ENCODE measurements at places on chromosomes 6 and 20.
A peak's percentile ranks its signal among the peaks of the same experiment; 100 is the strongest.

DNA sequence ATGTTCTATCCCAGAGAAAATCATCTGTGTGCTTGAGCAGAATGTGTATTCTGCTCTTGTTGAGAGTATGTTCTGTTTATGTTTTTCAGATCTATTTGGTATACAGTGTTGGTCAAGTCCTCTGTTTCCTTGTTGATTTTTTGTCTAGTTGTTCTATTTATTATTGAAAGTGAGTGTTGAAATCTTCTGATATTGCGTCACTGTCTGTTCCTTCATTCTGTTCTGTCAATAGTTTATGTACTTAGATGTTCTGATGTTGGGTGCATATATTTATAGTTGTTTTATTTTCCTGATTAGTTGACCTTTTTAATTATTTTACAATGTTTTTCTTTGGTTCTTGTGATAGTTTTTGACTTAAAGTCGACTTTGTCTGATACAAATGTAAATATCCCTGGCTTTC lies 458.7 kb upstream of the HSF2 start:
- no peaks in the 10 kb centered on the region for H3K36me3 ChIP-seq
- DNase-seq: no peak
- no peak overlapping the region for H3K27ac ChIP-seq
- no peak overlapping the region for H3K4me3 ChIP-seq
- no peaks in the 10 kb centered on the region for H3K4me1 ChIP-seq

- H3K36me3 ChIP-seq: no peaks in the 10 kb centered on the region
- no peak overlapping the region for H3K27ac ChIP-seq
- H3K4me3 ChIP-seq: no peak overlapping the region
- H3K4me1 ChIP-seq: no peaks in the 10 kb centered on the region
- DNase-seq: no peak
- no peaks in the 10 kb centered on the region for H3K27me3 ChIP-seq
Measured at GRCh38 chr20:16220826-16221225, 352.4 kb downstream of the KIF16B start.

GRCh38 chr6:164663634-164664033 lies 645.8 kb downstream of the C6orf118 start:
- no peak overlapping the region for H3K27ac ChIP-seq
- DNase-seq: no peak
- no peaks in the 10 kb centered on the region for H3K36me3 ChIP-seq

GRCh38 chr6:6405997-6406714 lies 85.7 kb upstream of the F13A1 start:
- H3K4me3 ChIP-seq: no peak overlapping the region
- H3K27me3 ChIP-seq: no peaks in the 10 kb centered on the region
- DNase-seq: no peak
- no peaks in the 10 kb centered on the region for H3K4me1 ChIP-seq

DNA sequence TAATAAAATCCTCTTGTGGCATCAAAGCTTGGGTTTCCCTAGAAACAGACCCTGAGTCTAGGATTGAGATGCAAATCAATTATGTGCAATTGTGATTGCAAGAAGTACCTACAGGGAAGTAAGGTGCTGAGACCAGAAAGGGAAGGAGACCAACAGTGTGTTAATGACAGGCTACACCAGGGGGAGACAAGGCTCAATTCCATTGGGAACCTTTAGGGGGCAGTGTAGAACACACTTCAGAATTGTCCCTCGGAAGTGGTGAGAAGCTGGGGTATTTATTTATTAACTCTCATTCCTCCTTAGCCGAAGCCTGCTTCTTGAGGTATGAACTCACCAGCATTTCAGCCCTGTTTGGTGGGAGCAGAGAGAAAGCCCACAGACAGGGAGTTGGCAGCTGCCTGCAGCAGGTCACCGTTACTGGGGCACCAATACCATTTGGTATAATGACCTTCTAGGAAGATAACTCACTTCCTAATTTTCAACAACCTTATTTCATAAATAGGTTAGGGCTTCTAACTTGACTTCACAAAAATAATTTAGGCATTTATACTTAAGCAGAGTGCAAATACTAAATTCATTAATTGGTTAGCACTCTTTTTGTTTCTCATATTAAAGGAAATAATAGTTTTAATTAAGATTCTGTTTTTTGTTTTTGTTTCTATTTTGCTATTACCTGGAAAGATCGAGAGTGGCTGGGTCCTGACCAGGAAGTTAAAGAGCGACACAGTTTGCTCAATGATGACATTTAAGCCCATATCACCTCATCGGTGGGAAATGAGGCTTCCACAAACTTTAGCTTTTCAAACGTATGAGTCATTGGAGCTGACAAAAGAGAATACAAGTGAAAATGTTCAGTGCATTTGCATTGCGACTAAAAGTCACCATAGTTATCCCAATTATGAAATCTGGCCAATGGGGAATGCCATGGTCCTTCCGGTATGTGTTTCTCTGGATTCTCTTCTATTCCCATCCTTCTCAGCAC lies 94.8 kb downstream of the BTBD3 start:
- no peak for DNase-seq
- H3K27me3 ChIP-seq: no peaks in the 10 kb centered on the region
- H3K4me3 ChIP-seq: no peak overlapping the region
- no peaks in the 10 kb centered on the region for H3K4me1 ChIP-seq

- no peaks in the 10 kb centered on the region for H3K4me1 ChIP-seq
- no peaks in the 10 kb centered on the region for H3K27me3 ChIP-seq
- no peak for DNase-seq
- no peaks in the 10 kb centered on the region for H3K36me3 ChIP-seq
- H3K4me3 ChIP-seq: no peak overlapping the region
- H3K27ac ChIP-seq: no peak overlapping the region
Measured at GRCh38 chr6:91142154-91142553, 555.3 kb upstream of the MAP3K7 start.

DNA sequence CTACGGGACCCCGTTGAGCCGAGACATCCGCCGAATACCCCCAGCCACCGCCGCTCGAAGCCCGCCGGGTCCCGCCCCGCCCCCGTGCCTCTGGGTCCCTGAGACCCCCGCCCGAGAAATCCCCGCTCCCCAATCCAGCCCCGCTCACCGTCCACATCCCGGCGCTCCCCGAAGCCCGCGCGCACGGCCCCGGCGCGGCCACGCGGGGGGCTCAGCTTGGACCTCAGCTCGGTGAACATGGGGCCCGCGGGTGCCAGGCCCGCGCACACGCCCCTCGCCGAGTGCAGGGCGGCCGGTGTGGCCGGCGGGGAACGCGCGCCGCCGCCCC lies 249 bp downstream of the SAMD10 start:
- peak overlapping the region; percentile 59 for H3K4me3 ChIP-seq
- peaks cover 54% of the 10 kb centered on the region for H3K4me1 ChIP-seq
- H3K27me3 ChIP-seq: no peaks in the 10 kb centered on the region
- no peak for DNase-seq

- no peak overlapping the region for H3K4me3 ChIP-seq
- H3K27me3 ChIP-seq: no peaks in the 10 kb centered on the region
- no peaks in the 10 kb centered on the region for H3K36me3 ChIP-seq
- H3K27ac ChIP-seq: no peak overlapping the region
- H3K4me1 ChIP-seq: peaks cover 27% of the 10 kb centered on the region
- DNase-seq: no peak
Measured at GRCh38 chr6:219641-220198, 72.6 kb upstream of the DUSP22 start.

GRCh38 chr20:17795501-17796071 lies 95.8 kb downstream of the BANF2 start:
- DNase-seq: no peak
- H3K27ac ChIP-seq: no peak overlapping the region
- H3K4me1 ChIP-seq: no peaks in the 10 kb centered on the region
- no peaks in the 10 kb centered on the region for H3K27me3 ChIP-seq

DNA sequence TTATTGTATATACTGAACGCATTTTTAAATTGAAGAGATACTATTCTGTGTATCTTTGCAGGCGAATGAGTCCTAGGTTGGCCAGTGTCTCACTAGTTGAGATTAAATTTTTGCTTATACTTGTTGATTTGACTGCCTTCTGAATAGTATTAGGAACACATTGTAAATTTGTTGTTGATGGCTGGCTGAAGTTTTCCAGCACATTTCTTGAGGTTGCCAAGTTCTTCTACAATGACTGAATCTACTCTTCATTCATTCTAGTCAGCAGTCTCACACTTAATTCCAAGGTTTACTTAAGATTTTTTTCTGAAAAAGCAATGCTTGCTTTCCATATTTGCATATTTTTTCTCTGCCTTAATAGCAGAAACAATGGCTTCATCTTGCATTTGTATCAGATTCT lies 151.7 kb downstream of the ZFAND3 start:
- H3K4me3 ChIP-seq: no peak overlapping the region
- DNase-seq: no peak
- H3K27ac ChIP-seq: no peak overlapping the region
- peaks cover 16% of the 10 kb centered on the region for H3K4me1 ChIP-seq
- no peaks in the 10 kb centered on the region for H3K27me3 ChIP-seq

- H3K4me1 ChIP-seq: no peaks in the 10 kb centered on the region
- H3K36me3 ChIP-seq: no peaks in the 10 kb centered on the region
- no peak overlapping the region for H3K27ac ChIP-seq
- no peaks in the 10 kb centered on the region for H3K27me3 ChIP-seq
- H3K4me3 ChIP-seq: no peak overlapping the region
- DNase-seq: no peak
Measured at GRCh38 chr6:126100386-126100785, 114.0 kb downstream of the TRMT11 start.

GRCh38 chr6:122026582-122027369 lies 372.7 kb upstream of the HSF2 start:
- no peaks in the 10 kb centered on the region for H3K4me1 ChIP-seq
- no peaks in the 10 kb centered on the region for H3K27me3 ChIP-seq
- no peak overlapping the region for H3K27ac ChIP-seq
- no peaks in the 10 kb centered on the region for H3K36me3 ChIP-seq
- no peak for DNase-seq

DNA sequence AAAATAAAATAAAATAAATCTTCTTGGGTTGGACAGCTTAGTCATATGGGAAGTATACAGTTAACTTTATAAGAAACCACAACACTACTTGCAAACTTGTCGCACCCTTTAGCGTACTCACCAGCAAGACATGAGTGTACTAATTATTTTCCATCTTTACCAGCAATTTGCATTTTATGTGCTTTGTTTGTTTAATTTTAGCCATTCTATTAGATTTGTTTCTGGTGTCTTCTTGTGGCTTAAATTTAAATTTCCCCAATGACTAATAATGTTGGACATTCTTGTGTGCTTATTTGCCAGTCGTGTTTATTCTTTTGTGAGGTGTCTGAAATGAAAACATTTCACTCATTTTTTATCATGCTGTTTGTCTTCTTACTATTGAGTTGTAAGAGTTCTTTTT lies 1172.2 kb upstream of the CITED2 start:
- H3K4me3 ChIP-seq: no peak overlapping the region
- no peaks in the 10 kb centered on the region for H3K4me1 ChIP-seq
- H3K27ac ChIP-seq: no peak overlapping the region
- H3K27me3 ChIP-seq: no peaks in the 10 kb centered on the region
- DNase-seq: no peak

GRCh38 chr6:85169189-85169588 lies 280.7 kb upstream of the NT5E start:
- H3K4me1 ChIP-seq: no peaks in the 10 kb centered on the region
- H3K27ac ChIP-seq: no peak overlapping the region
- H3K36me3 ChIP-seq: no peaks in the 10 kb centered on the region
- no peaks in the 10 kb centered on the region for H3K27me3 ChIP-seq
- H3K4me3 ChIP-seq: no peak overlapping the region

GRCh38 chr6:165819394-165819793 lies 156.4 kb upstream of the PDE10A start:
- DNase-seq: no peak
- H3K36me3 ChIP-seq: no peaks in the 10 kb centered on the region
- H3K4me3 ChIP-seq: no peak overlapping the region
- no peaks in the 10 kb centered on the region for H3K27me3 ChIP-seq

- H3K27me3 ChIP-seq: no peaks in the 10 kb centered on the region
- H3K4me1 ChIP-seq: no peaks in the 10 kb centered on the region
- no peak overlapping the region for H3K4me3 ChIP-seq
- H3K36me3 ChIP-seq: no peaks in the 10 kb centered on the region
- no peak for DNase-seq
Measured at GRCh38 chr6:38738261-38738660, 23.1 kb downstream of the DNAH8 start.

- H3K27me3 ChIP-seq: no peaks in the 10 kb centered on the region
- no peaks in the 10 kb centered on the region for H3K4me1 ChIP-seq
- no peak overlapping the region for H3K4me3 ChIP-seq
- no peak for DNase-seq
- no peaks in the 10 kb centered on the region for H3K36me3 ChIP-seq
Measured at GRCh38 chr20:14764511-14765369, 427.3 kb upstream of the FLRT3 start.

- H3K27ac ChIP-seq: no peak overlapping the region
- no peaks in the 10 kb centered on the region for H3K27me3 ChIP-seq
- no peaks in the 10 kb centered on the region for H3K4me1 ChIP-seq
- DNase-seq: no peak
- no peak overlapping the region for H3K4me3 ChIP-seq
Measured at GRCh38 chr6:56483929-56484328, 158.8 kb downstream of the DST start.

GRCh38 chr6:73234733-73235132 lies 9.4 kb upstream of the KHDC1L start:
- no peaks in the 10 kb centered on the region for H3K36me3 ChIP-seq
- no peak for DNase-seq
- no peaks in the 10 kb centered on the region for H3K4me1 ChIP-seq

GRCh38 chr20:11375335-11375734 lies 542.4 kb upstream of the BTBD3 start:
- H3K4me1 ChIP-seq: no peaks in the 10 kb centered on the region
- H3K27me3 ChIP-seq: no peaks in the 10 kb centered on the region
- no peak overlapping the region for H3K27ac ChIP-seq
- no peaks in the 10 kb centered on the region for H3K36me3 ChIP-seq

DNA sequence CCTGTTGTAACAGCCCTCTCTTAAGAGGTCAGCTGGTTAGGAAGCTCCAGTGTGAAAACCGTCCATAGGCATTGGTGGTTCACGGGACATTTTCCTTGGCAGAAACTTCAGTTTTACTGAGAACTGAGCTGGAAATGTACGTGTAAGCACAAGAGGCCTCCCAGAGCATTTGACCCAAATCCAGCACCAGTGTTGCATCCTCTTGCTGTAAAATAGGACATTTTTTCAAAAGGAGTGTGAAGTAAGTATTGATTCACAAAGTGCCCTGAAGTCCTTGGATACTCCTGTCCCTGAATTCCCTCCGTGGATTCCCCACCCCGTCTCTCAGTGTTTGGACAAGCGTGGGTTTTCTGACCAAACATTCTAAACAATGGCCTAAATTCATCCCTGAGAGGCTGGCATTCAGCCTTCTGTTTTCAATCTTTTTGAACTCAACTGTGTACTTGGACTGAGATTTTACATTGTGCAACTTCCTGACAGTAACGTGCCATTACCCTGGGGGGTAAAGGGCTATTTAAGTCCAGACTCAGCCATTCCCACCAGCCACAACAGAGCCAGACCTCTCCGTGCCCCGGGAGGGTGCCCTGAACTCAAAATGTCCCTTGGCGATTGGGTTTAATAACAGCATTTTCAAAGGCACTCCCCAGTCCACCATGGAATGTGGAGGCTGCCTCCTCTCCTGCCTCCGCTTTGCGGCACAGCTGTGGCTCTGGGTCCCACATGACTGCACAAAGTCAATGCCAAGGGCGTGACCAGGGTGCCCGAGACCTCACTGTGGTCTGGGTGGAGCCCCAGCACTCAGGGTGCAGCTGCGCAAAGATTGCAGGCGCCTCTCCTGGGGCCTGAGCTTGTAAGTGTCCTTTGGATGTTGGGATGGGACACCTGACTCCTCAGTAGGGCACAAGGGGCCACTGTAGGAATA lies 92.7 kb upstream of the AFDN start:
- no peak overlapping the region for H3K27ac ChIP-seq
- no peak for DNase-seq
- H3K36me3 ChIP-seq: no peaks in the 10 kb centered on the region
- H3K4me3 ChIP-seq: no peak overlapping the region
- H3K4me1 ChIP-seq: no peaks in the 10 kb centered on the region
